Fibroblast of lung (primary cell): ENCODE measurements at places on chromosomes 1 and 21. TPM values are rescaled to one million over a fixed set of nuclear protein-coding genes. Genes with fewer than 3 reads are reported as not detected.

Gene BGLAP
- 0.26 and 0.50 TPM in 2 replicates for total RNA-seq

Gene SPRR2E
- not detected in 2 replicates for total RNA-seq

Gene ZBTB37
- 6.7 and 8.3 TPM in 2 replicates for total RNA-seq

Gene C4BPB
- total RNA-seq, result not detected in 2 replicates

Gene TMEM82
- total RNA-seq, result not detected in 2 replicates

Gene PLEKHN1
- under 0.01 and 0.17 TPM in 2 replicates for total RNA-seq

Gene LHX8
- total RNA-seq, result not detected in 2 replicates

Gene PLA2G2F
- total RNA-seq, result not detected in 2 replicates

Gene IL12RB2
- total RNA-seq, result not detected in 2 replicates

Gene HTR6
- under 0.01 TPM in 1 of 2 replicates, not detected in the other for total RNA-seq

Gene BEST4
- under 0.01 and 0.17 TPM in 2 replicates for total RNA-seq

Gene S100A12
- total RNA-seq, result not detected in 2 replicates

Gene WDR64
- total RNA-seq, result not detected in 2 replicates

Gene CD101
- total RNA-seq, result under 0.01 TPM in 1 of 2 replicates, not detected in the other

Gene ATP1A4
- total RNA-seq, result 0.26 TPM in 1 of 2 replicates, not detected in the other

Gene CREG1
- 58.5 and 108 TPM in 2 replicates for total RNA-seq

Gene DNAJB4
- total RNA-seq, result 46.5 and 52.0 TPM in 2 replicates

Gene CR1L
- under 0.01 TPM in 1 of 2 replicates, not detected in the other for total RNA-seq

Gene CMPK1
- total RNA-seq, result 65.1 and 66.8 TPM in 2 replicates

Gene LCK
- not detected in 2 replicates for total RNA-seq

Gene TNFRSF9
- total RNA-seq, result under 0.01 TPM in 1 of 2 replicates, not detected in the other

Gene INTS7
- 20.5 and 20.6 TPM in 2 replicates for total RNA-seq

Gene APOBEC4
- not detected in 2 replicates for total RNA-seq

Gene MAP3K21
- total RNA-seq, result 0.17 and 0.51 TPM in 2 replicates

Gene DIRAS3
- total RNA-seq, result 1.5 and 1.8 TPM in 2 replicates

Gene RIIAD1
- total RNA-seq, result not detected in 2 replicates

Gene KAZN
- 4.6 and 5.0 TPM in 2 replicates for total RNA-seq

Gene FAM78B
- total RNA-seq, result 0.33 and 0.51 TPM in 2 replicates

Gene RNU1-3
- total RNA-seq, result under 0.01 and 3,997 TPM in 2 replicates

Gene TRIM58
- under 0.01 and 0.50 TPM in 2 replicates for total RNA-seq

Gene PALMD
- 0.51 and 1.5 TPM in 2 replicates for total RNA-seq

Gene GJA8
- total RNA-seq, result not detected in 2 replicates

Gene CNTN2
- not detected in 2 replicates for total RNA-seq

Gene CHI3L2
- total RNA-seq, result 1.5 and 10.3 TPM in 2 replicates

Gene WNT4
- under 0.01 TPM in 1 of 2 replicates, not detected in the other for total RNA-seq

Gene PLA2G2C
- total RNA-seq, result not detected in 2 replicates

Gene SPATA17
- 0.50 and 0.77 TPM in 2 replicates for total RNA-seq
